ENCODE measurements at places on chromosomes 2 and 18. TPM values are rescaled to one million over a fixed set of nuclear protein-coding genes. Genes with fewer than 3 reads are reported as not detected.

DNA sequence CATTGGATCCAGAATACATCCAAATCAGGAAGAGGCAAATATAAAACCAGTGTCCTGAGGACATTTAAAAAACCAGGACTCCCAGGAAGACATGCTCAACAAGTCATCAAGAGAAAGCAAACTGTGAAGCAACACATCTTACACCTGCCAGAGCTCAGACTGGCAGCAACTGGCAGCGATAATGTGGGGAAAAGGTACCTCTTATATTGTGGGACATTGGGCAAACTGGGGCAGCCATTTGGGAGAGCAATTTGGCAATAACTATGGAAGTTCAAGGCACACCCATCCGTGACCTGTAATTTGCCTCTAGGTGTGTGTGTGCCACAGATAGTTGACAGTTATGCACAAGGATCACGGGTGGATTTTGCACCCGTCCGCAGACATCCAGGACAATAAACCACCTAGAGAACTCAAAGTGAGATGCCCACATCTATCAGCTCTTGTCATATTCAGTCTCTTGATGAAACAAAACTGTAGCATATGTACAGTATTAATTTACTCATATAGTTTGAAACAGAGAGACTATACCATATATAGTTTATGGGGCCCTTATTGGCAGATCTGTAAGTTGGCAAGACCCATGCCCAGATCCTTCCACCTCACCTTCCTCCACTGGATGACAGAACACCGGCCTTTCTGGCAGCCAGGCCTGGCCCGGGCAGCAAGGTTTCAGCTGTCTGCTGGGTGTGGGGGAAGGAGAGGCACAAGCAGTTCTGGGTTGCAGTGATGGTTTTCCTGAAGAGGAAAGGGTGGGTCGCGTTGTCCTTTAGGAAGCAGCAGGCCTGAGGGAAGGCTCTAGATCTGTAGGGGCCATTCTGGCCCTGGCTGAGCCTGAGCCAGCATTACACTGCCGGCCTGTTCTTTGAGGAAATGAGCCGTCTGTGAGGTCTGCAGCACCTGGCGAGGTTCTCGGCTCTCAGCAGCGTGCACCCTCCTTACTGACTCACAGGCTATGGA, 18.8 kb downstream of the HJURP start:
- no peaks in the 10 kb centered on the region for H3K4me1 ChIP-seq
- DNase-seq: no peak
- no peaks in the 10 kb centered on the region for H3K27me3 ChIP-seq
- H3K4me3 ChIP-seq: no peak overlapping the region

- no peaks in the 10 kb centered on the region for H3K36me3 ChIP-seq
- H3K27me3 ChIP-seq: no peaks in the 10 kb centered on the region
- H3K27ac ChIP-seq: no peak overlapping the region
- no peaks in the 10 kb centered on the region for H3K4me1 ChIP-seq
- no peak overlapping the region for H3K4me3 ChIP-seq
Measured at GRCh38 chr2:19888831-19889230, 13.0 kb downstream of the TTC32 start.

Gene CD8B2
- not detected for polyA plus RNA-seq

DNA sequence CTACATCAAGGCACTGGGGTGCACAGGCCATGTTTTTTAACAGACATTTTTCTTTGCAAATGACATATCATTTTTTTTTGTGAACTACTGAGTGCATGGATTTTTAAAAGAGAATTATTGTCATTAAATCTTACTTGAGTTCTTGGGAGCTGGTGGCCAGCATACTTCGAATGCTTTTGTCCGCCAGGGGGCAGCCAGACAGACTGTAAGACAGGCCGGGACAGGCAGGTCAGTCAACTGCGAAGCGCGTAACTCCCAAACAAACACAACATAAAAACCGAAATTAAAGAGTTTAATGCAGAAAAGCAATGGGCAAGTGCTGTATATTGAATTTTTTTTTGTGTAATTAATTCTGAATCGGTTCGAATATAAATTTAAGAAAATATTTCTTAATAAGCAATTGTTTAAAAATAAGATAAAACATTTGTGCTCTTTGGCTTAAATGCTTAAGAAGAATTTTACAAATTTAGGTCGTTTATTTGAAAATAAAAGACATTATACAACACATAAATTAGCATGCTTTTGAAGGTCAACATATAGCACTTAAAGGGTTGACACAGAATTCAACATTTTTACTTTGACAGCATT, 142.2 kb upstream of the PXDN start:
- H3K4me3 ChIP-seq: no peak overlapping the region
- H3K27ac ChIP-seq: no peak overlapping the region

Gene DQX1
- 13.2 TPM for polyA plus RNA-seq

GRCh38 chr18:55338978-55339650, 248.9 kb downstream of the TCF4 start:
- DNase-seq: no peak
- H3K4me1 ChIP-seq: peaks cover 26% of the 10 kb centered on the region
- H3K36me3 ChIP-seq: no peaks in the 10 kb centered on the region
- peak overlapping the region; percentile 72 for H3K27ac ChIP-seq
- no peak overlapping the region for H3K4me3 ChIP-seq
